Endothelial cell (in vitro differentiated cells): ENCODE measurements at places on chromosomes 4 and X. TPM values are rescaled to one million over a fixed set of nuclear protein-coding genes. Genes with fewer than 3 reads are reported as not detected.

- no peak for DNase-seq
- H3K4me1 ChIP-seq = no peaks in the 10 kb centered on the region
- no peak overlapping the region for H3K4me3 ChIP-seq
- H3K27ac ChIP-seq = no peak overlapping the region
- H3K27me3 ChIP-seq = no peaks in the 10 kb centered on the region
Observed at GRCh38 chrX:118534716-118535493, 39.3 kb downstream of the DOCK11 start.

- DNase-seq = no peak
- H3K4me3 ChIP-seq = no peak overlapping the region
- no peaks in the 10 kb centered on the region for H3K4me1 ChIP-seq
- H3K27ac ChIP-seq = no peak overlapping the region
- H3K36me3 ChIP-seq = no peaks in the 10 kb centered on the region
- peaks cover 1% of the 10 kb centered on the region for H3K27me3 ChIP-seq
Observed at GRCh38 chr4:173318240-173318639, 15.9 kb downstream of the HMGB2 start.

DNA sequence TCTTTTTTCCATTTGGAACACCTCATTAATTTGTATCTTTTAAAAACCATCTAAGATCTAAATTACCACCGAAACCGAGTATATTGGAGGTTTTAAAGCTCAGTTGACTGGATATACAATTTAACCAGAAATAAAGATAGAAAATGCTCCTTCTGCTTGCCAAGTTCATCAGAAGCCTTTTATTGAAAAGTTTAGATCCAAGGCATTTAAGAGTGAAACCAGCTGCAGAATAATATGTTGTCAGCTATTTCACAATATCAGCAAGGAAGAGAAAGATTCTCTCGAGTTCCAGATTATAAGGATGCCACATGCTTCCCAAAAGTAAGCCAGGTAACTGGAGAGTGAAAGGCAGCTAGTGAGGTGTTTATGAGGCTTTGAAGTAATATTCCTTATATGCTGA is 217.4 kb downstream of the DCTD start:
- no peak for DNase-seq
- no peak overlapping the region for H3K4me3 ChIP-seq
- no peaks in the 10 kb centered on the region for H3K27me3 ChIP-seq
- no peaks in the 10 kb centered on the region for H3K36me3 ChIP-seq

GRCh38 chr4:74793757-74794381 is 454 bp downstream of the BTC start:
- H3K27me3 ChIP-seq = peaks cover 13% of the 10 kb centered on the region
- no peaks in the 10 kb centered on the region for H3K36me3 ChIP-seq
- DNase-seq = peak; percentile 65
- peak overlapping the region; percentile 88 for H3K4me3 ChIP-seq
- H3K27ac ChIP-seq = no peak overlapping the region

- no peak overlapping the region for H3K4me3 ChIP-seq
- H3K4me1 ChIP-seq = peaks cover 3% of the 10 kb centered on the region
- peak; percentile 60 for DNase-seq
- H3K27ac ChIP-seq = no peak overlapping the region
- H3K36me3 ChIP-seq = no peaks in the 10 kb centered on the region
Observed at GRCh38 chr4:6250235-6250983, 19.2 kb upstream of the WFS1 start.

DNA sequence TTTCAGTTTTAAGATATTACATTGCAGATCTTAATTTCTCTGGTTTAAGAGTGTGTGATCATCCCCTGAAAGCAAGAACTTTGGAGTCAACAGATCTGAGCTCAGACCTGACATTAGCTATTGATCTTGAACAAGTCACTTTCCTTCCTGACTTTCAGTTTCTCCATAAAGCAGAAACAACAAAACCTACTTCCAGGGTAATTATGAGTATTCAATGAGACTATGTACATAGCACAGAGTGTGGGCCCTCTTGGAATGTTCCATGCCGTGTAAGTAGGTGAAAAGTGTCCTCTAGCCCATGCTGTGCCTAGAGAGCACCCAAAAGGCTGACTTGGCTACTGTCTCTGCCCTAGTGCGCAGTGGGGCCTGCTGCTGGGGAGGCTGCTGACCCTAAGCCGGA is 188.0 kb upstream of the RPL34 start:
- DNase-seq = no peak
- no peak overlapping the region for H3K4me3 ChIP-seq
- peaks cover 5% of the 10 kb centered on the region for H3K4me1 ChIP-seq
- H3K36me3 ChIP-seq = no peaks in the 10 kb centered on the region
- no peak overlapping the region for H3K27ac ChIP-seq
- H3K27me3 ChIP-seq = peaks cover 2% of the 10 kb centered on the region

DNA sequence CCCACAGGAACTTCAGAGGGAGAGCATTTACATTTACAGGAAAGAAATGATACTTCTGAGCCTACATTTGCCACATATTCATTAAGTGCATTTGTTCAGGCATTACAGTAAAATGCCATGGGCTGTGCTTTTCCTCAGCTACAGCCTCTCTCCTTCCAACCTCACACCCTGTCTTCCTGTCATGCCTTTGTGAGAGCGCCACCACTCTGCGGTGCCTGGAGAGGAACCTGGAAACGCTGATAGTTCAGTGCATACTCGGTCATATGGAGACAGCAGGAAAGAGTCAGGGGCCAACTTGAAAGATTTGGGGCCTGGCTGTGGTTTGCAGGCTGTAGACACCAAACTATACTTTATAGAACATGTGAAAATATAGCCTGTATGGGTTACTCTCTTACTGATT is 40.5 kb downstream of the NFKB1 start:
- H3K4me3 ChIP-seq = no peak overlapping the region
- H3K27ac ChIP-seq = no peak overlapping the region
- peaks cover 2% of the 10 kb centered on the region for H3K27me3 ChIP-seq
- H3K36me3 ChIP-seq = peaks cover 9% of the 10 kb centered on the region
- no peaks in the 10 kb centered on the region for H3K4me1 ChIP-seq

DNA sequence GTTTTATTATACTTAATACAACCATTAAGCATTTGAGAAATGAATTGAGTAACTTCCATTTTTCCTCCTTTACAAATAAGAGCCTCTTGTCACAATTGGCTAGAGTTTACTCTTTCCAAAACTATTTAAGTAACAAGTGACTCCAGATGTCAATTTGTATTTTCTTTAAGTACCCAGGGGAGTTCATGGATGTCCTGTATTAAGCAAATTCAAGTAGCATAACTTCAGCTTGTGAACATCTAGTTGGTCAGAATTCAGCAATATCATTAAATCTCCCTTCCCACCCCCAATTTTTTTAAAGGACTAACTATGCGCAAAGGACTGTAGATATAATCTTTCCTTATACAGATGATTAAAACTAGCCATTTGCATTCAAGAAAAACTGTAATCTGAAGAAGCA is 1.4 kb upstream of the ADGRL3 start:
- peak overlapping the region; percentile 23 for H3K4me3 ChIP-seq
- H3K36me3 ChIP-seq = no peaks in the 10 kb centered on the region

- no peak overlapping the region for H3K4me3 ChIP-seq
- H3K27me3 ChIP-seq = peaks cover 2% of the 10 kb centered on the region
- peaks cover 13% of the 10 kb centered on the region for H3K4me1 ChIP-seq
- H3K36me3 ChIP-seq = no peaks in the 10 kb centered on the region
- no peak for DNase-seq
Observed at GRCh38 chrX:9420275-9421265, 44.3 kb upstream of the TBL1X start.

- DNase-seq = no peak
- H3K4me1 ChIP-seq = peaks cover 2% of the 10 kb centered on the region
- H3K27ac ChIP-seq = no peak overlapping the region
- no peaks in the 10 kb centered on the region for H3K36me3 ChIP-seq
- no peaks in the 10 kb centered on the region for H3K27me3 ChIP-seq
- no peak overlapping the region for H3K4me3 ChIP-seq
Observed at GRCh38 chr4:162164906-162165510, 1.2 kb upstream of the FSTL5 start.

Gene F8A2
- total RNA-seq = not detected

Gene GAGE2A
- total RNA-seq = not detected

Gene GUCY1A1
- total RNA-seq = not detected

Gene CCKAR
- total RNA-seq = not detected

Gene UGT2B15
- total RNA-seq = not detected

Gene TMEM33
- total RNA-seq = 59.6 TPM

Gene TECRL
- total RNA-seq = not detected
